ENCODE measurements at places on chromosomes 2 and 18. TPM values are rescaled to one million over a fixed set of nuclear protein-coding genes. Genes with fewer than 3 reads are reported as not detected.
A peak's percentile ranks its signal among the peaks of the same experiment; 100 is the strongest.

GKN1 gene
- not detected for total RNA-seq

DNA sequence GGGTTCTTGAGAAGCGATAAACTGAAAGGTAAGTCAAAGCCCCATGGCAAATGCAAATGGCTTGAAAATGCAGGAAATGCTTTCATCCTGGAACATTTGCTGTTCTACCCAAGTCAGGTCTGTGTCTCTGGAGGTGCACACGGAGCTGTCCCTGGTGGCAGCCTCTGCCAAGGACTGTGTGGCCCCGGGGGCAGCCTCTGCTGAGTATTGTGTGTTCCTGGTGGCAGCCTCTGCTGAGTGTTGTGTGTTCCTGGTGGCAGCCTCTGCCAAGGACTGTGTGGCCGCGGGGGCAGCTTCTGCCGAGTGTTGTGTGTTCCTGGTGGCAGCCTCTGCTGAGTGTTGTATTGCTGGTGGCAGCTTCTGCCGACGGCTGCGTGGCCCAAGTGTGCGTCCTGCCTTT lies 135.6 kb upstream of the ALKAL2 start:
- no peaks in the 10 kb centered on the region for H3K4me1 ChIP-seq
- H3K27me3 ChIP-seq, result no peaks in the 10 kb centered on the region
- no peaks in the 10 kb centered on the region for H3K36me3 ChIP-seq
- no peak for DNase-seq
- H3K27ac ChIP-seq, result no peak overlapping the region

- DNase-seq, result peak; percentile 51
- peaks cover 100% of the 10 kb centered on the region for H3K27me3 ChIP-seq
- H3K36me3 ChIP-seq, result no peaks in the 10 kb centered on the region
- H3K27ac ChIP-seq, result no peak within 1 kb of the TSS
- peak within 1 kb of the TSS; percentile 34 for H3K4me3 ChIP-seq
Measured at GRCh38 chr2:176151442-176152287, at the start of gene HOXD4. TSS of gene HOXD4 (plus strand) at chr2:176151550. CDS start at chr2:176151634, 84 bp downstream.

SPDYA gene
- 0.42 TPM for total RNA-seq

- H3K27me3 ChIP-seq, result no peaks in the 10 kb centered on the region
- H3K27ac ChIP-seq, result no peak overlapping the region
- H3K4me1 ChIP-seq, result no peaks in the 10 kb centered on the region
- H3K36me3 ChIP-seq, result no peaks in the 10 kb centered on the region
- no peak for DNase-seq
Measured at GRCh38 chr2:212523756-212524155, 14.8 kb downstream of the ERBB4 start.

ABCG8 gene
- total RNA-seq, result 0.31 TPM

DNA sequence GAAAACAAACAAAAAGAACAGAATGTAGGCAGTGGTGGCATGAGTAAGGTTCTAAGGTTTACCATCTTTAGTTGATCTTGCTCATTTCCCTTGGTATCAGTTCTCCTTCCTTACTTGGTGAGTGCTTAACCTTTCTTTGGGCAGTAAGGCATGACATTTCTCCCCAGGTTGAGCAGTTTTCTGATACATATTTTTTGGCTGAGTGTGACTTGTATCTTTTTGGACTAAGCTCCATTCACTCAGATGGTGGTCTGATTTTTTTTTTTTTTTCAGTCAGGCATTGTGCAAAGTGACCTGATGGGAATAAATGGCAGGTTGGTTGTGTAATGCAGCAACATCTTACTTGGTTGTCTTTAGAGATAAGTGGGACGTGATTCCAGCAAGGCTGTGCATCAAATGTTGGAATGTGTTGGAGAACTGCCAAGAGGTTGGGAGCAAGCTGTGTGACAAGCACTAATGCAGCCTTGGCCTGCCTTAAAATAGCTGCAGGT lies 15.1 kb downstream of the SPTBN1 start:
- H3K27ac ChIP-seq, result no peak overlapping the region
- H3K4me1 ChIP-seq, result peaks cover 16% of the 10 kb centered on the region
- no peaks in the 10 kb centered on the region for H3K27me3 ChIP-seq
- H3K4me3 ChIP-seq, result no peak overlapping the region

GRCh38 chr2:173300458-173300857 lies 54.2 kb upstream of the CDCA7 start:
- peaks cover 23% of the 10 kb centered on the region for H3K36me3 ChIP-seq
- no peak overlapping the region for H3K27ac ChIP-seq
- peaks cover 16% of the 10 kb centered on the region for H3K4me1 ChIP-seq

OSR1 gene
- not detected for total RNA-seq

DNA sequence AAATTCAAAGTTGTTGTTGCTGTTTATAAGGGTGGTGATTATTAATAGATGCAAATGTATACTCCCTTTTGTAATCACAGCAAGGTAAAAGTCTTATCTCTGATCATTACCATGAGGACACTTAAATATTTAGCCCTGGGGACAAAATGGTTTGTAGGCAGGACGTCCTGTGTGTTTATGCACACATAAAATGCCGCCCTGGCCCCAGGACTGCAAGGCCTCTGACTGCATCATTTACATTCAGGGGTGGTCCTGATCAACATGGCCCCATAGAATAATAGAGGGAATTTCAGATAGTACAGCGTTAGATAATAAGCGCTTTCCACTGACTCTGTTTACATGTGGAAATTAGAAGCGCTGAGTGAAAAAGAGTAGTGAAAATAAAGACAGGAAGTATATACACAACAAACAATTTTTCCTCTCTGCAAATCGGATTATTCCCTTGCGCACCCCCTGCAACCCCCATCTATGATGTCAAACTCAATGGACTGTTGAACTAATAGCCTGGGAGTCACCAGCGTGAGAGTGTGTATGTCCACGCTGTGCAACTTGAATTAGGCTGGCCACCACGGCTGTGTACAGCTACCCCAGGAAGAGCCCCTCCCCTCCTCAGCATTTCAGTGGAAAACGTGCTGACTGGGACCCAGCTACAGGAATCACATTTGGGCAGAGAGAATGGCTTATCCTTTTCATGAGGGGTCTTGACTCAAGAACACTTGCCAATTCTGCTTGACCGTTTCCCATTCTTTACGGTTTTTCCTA lies 291.5 kb downstream of the SOX11 start:
- peaks cover 5% of the 10 kb centered on the region for H3K4me1 ChIP-seq
- no peaks in the 10 kb centered on the region for H3K27me3 ChIP-seq
- H3K4me3 ChIP-seq, result no peak overlapping the region
- H3K27ac ChIP-seq, result no peak overlapping the region
- no peaks in the 10 kb centered on the region for H3K36me3 ChIP-seq

GRCh38 chr2:231680285-231680991 lies 27.9 kb upstream of the PTMA start:
- no peaks in the 10 kb centered on the region for H3K27me3 ChIP-seq
- peak overlapping the region; percentile 100 for H3K27ac ChIP-seq
- peak overlapping the region; percentile 79 for H3K4me3 ChIP-seq
- peak; percentile 91 for DNase-seq

DNA sequence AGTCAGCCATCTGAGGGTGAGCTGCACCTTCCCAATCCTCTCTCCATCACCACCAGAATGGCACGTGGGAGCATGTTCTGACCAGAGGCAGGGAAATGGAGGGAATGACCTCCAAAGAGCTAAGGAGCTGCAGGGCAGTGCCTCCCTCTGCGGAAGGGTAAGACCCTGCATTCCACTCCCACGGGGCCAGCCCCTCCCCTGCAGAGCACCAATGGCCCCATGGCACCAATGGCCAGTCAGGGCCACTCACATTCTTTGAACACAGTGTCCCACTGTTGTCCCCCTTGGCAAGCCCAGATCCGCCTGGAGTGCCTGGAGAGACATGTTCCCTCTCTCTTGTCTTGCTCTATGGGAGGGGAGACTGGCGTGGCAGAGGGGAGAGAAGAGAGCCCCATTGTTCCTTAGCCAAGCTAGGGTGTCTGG lies 164.4 kb downstream of the TNS1 start:
- no peak overlapping the region for H3K27ac ChIP-seq
- DNase-seq, result no peak
- H3K4me1 ChIP-seq, result no peaks in the 10 kb centered on the region

GRCh38 chr18:65235966-65236624 lies 514.7 kb upstream of the CDH7 start:
- no peak overlapping the region for H3K27ac ChIP-seq
- H3K4me3 ChIP-seq, result no peak overlapping the region
- H3K27me3 ChIP-seq, result no peaks in the 10 kb centered on the region
- no peaks in the 10 kb centered on the region for H3K36me3 ChIP-seq
- DNase-seq, result no peak

ATG9A gene
- total RNA-seq, result 54.2 TPM

DNA sequence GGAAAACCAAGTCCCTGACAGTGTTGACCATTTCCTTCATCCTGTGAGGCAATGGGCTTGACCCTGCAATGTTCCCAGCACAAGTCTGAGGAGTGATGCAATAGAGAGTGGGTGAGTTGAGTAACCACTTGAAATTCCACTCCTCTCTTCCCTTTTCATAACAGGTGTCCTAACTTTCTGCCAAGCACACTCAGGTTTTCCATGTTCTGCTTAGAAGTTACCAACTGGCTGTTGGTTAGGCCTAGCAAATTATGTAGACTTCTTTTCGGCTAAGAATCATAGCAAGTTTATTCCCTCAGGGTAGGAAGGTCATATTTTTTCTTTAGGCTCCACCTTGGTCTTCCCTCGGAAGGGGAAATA lies 11.5 kb downstream of the GNLY start:
- no peak overlapping the region for H3K4me3 ChIP-seq
- no peak overlapping the region for H3K27ac ChIP-seq
- no peaks in the 10 kb centered on the region for H3K36me3 ChIP-seq
- peaks cover 16% of the 10 kb centered on the region for H3K4me1 ChIP-seq
- H3K27me3 ChIP-seq, result peaks cover 6% of the 10 kb centered on the region
- no peak for DNase-seq

GRCh38 chr2:73998451-73998850 lies 13.7 kb downstream of the TET3 start:
- no peak overlapping the region for H3K4me3 ChIP-seq
- H3K27ac ChIP-seq, result no peak overlapping the region
- H3K36me3 ChIP-seq, result no peaks in the 10 kb centered on the region

MATN3 gene
- total RNA-seq, result 6.4 TPM

GRCh38 chr2:122481244-122481622 lies 725.8 kb downstream of the TSN start:
- no peaks in the 10 kb centered on the region for H3K36me3 ChIP-seq
- no peak overlapping the region for H3K27ac ChIP-seq
- no peaks in the 10 kb centered on the region for H3K27me3 ChIP-seq
- peaks cover 9% of the 10 kb centered on the region for H3K4me1 ChIP-seq
- DNase-seq, result no peak

MYO5B gene
- total RNA-seq, result 19.1 TPM

DNA sequence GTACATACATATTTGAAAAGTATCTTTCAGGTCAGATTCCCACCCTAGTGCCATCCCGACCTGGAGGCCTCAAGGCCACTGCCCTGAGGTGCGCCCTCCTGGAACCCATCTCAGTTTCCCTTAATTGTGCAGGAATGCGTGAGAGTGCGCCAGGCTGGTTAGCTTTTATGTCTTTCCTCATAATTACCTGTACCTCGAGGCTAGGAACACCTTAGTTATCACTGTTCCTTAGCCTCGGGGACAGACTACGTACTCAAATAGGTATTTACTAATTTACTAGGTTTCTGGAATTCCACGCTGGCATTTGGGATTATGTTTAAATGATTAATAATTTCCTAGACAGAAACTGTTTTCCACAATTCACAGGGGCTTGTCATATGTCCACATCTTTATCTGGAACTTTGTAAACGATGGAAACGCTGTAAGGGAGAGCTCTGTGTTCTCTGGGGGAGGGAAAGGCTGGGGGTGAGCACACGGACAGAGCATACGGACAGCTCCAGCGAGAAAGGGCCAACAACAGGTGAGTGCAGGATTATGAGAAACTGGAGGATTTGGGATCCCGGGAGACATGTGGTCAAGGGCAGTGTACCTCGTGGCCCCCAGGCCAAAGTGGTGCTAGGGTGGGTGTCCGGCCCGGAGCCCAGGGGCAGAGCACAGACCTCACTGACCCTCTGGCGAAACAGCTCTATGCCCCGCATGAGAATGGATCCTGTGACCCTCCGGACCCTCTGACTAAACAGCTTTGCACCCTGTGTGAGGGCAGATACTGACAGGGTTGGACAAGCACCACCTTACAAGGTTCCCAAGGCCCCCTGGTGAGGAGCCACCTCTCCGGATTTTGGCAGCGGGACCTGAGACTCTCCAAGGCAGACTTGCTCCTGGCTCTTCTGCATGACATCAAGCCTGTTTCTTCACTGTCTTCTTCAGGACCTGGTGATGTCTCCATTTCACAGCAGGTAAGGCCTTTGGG lies 102.0 kb upstream of the PXDN start:
- no peaks in the 10 kb centered on the region for H3K27me3 ChIP-seq
- no peak for DNase-seq
- no peak overlapping the region for H3K27ac ChIP-seq
- H3K36me3 ChIP-seq, result no peaks in the 10 kb centered on the region

DNA sequence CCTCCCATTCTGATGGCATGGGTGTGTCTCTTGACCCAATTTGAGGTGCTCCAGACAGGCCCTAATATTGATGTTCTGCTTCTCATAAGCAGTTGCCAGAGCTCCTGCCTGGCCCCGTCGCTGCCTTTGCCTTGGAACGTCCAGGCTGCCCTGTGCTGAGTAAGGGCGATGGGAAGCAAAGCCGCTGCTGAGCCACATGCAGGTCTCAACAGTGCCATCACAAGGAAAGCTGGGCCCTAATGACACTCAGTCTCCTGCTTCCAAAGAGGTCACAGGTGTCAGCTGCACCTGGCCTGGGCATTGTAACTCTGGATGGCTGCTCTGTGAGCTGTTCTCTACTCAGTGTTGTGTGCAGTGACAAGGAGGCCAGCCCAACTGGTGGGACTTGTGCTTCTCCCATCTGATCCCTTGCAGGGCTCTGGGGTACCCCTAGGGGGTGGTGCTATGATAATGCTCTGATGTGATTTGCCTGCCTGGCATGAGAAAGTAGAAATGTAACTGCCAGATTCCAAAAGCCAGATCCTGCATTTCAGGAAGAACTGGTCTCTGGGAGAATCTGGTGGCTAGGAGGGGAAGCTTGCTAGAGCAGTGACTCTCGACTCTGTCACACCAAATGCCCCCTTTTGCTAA lies 8.7 kb downstream of the TTC39C start:
- no peak overlapping the region for H3K4me3 ChIP-seq
- H3K27ac ChIP-seq, result 0 out of 2 replicates have a peak overlapping the region, but pooled peaks have one; percentile 84
- peaks cover 77% of the 10 kb centered on the region for H3K4me1 ChIP-seq
- H3K27me3 ChIP-seq, result no peaks in the 10 kb centered on the region

GRCh38 chr2:71291398-71291797 lies 40.2 kb upstream of the ZNF638 start:
- no peaks in the 10 kb centered on the region for H3K4me1 ChIP-seq
- H3K27me3 ChIP-seq, result no peaks in the 10 kb centered on the region
- no peak overlapping the region for H3K27ac ChIP-seq
- no peak overlapping the region for H3K4me3 ChIP-seq

DNA sequence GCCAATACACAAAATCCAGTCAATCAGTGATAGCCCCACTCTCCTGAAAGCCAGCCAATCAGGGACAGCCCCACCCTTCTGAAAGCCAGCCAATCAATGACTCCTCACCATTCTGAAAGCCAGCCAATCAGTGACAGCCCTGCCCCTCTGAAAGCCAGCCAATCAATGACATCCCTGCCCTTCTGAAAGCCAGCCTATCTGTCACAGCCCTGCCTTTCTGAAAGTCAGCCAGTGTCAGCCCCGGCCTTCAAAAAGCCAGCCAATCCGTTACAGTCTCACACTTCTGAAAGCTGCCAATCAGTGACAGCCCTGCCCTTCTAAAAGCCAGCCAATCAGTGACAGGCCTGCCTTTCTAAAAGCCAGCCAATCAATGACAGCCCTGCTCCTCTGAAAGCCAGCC lies 95.9 kb upstream of the HDAC4 start:
- DNase-seq, result no peak
- no peaks in the 10 kb centered on the region for H3K36me3 ChIP-seq
- H3K4me3 ChIP-seq, result no peak overlapping the region
- H3K27ac ChIP-seq, result no peak overlapping the region
- no peaks in the 10 kb centered on the region for H3K27me3 ChIP-seq

Data from GM23338 (cell line).